ENCODE measurements at places on chromosomes 11 and 22.
A peak's percentile ranks its signal among the peaks of the same experiment; 100 is the strongest.

DNA sequence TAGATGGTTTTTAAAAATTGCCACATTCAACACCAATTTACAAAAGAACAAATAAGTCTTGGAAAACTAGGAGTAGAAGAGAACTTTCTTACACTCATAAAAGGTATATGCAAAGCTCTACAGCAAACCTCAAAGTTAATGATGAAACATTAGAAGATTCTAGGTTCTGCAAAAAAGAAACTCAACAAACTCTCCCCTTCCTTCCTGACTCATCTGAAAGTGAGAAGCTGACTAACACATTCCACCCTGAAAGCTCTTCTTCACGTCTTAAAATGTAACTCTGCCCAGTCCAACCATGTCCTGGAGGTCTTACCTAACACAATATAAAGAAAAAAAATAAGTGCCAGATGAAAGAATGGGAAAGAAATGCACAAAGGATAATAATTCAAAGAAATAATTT is 218.9 kb upstream of the ISX start:
- no peak for DNase-seq

- no peak for DNase-seq
These were observed 27.9 kb downstream of the PPFIA1 start for GRCh38 chr11:70298243-70298915.

- peak; percentile 83 for DNase-seq
These were observed 57.7 kb upstream of the DRD2 start for GRCh38 chr11:113532697-113533424.

DNA sequence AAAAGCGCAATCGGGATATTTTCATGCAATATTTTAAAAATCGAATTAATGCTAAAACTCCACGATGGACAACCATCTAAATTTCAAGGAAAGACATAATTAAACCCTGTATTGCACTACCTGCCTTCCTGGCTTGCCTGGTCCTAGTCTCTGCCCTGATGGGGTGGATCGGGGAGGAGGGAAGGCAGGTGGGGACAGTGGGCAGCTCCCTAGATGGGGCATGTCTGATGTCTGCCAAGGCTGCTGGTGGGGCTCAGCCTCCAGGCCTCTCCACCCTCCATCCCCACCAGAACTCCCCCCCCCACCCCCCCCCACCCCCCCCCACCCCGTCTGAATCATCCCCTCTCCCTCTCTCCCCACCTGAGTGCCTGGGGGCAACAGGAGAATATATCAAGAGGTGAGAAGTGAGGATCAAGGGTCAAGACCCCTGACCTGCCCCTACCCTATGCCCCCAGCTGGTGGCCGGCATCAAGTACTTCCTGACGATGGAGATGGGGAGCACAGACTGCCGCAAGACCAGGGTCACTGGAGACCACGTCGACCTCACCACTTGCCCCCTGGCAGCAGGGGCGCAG is 650 bp downstream of the CST6 start:
- no peak for DNase-seq

DNA sequence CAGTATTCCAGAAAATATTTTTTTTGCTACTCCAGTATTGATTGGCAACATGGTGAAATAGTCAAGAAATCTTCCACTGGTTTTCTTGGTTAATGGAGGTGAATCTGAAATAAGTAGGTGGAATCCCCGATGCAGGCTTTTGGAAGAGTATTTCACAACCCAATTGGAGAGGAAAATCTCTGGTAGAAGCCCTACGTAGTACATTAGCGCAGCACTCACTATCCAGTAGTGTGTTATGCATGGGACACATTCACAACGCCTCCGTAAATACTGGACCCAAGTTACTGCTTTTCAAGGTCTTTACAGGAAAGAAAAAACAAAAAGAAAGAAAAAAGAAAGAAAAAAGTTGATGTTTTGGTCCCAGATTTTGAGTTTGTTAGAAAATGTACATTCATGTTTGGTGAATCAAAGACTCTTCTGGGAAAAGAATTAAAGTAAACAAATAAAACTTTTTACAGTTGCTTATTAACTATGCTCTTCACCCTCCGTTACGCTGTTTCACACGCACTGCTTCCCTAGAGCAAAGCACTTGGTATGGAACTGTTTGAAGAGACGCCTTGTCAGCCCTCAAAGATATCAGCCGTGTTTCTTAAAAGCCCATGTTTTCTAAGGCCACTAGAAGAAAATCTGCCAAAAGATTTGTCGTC is 170.4 kb upstream of the CTSC start:
- DNase-seq, result no peak

DNA sequence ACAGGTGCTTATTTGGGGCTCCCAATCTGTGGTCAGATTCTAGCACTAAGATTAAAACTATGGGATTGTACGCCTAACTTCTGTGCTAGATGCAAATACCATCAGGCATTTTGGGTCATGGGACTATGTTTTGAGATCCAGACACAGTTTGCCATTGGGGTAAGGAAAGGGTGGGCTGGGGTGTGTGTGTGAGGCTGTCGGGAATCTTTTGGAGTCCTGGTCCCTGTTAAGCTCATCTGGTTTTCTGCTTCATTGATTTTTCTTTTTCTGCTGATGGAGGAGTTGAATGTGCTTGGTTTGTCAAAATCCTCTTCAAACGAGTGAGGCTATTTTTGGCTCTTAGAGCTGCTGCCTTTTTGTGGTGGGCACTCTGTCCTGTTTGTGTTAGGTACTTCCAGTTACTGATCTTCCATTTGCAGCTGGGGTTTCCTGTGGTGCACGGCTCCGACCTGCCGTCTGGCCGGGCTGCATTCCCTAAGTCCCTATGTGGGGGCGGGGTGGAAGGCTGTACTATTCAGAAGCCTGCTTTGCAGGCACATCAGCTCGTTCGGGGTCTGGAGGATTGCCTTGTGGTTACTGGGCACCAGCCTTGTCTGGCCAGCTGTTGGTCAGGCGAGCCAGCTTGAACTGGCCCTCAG is 2.9 kb downstream of the BCR start:
- peak; percentile 32 for DNase-seq

- no peak for DNase-seq
These were observed 8.6 kb upstream of the OR51G1 start for GRCh38 chr11:4932751-4933150.

- DNase-seq, result no peak
These were observed 29.3 kb downstream of the FAT3 start for GRCh38 chr11:92253945-92254344.

DNA sequence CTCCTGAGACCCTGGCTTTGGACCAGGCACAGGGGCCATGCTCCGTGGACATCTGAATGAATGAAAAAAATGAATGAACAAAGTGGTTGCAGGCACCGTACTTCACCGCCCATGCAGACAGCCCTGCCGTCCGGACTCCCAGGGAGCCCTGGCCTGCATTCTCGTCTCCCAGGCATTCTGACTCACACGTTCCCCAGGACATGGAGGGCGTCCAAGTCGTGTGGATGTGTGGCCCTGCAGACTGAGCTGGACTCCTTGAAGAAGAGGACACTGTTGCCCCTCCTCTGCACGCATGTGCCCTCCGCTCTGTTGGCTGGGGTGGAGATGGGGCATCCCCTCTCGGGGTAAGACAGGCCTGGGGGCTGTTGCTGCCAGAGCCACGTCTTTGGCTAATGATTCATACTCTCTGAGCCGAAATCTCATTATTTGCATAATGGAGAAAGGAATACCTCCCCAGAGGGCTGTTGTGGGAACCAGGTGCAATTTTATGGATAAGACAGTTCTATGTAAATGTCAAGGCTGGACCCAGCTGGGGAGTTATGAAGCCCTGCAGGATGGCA is 49.7 kb downstream of the RTL6 start:
- DNase-seq, result peak; percentile 89

DNA sequence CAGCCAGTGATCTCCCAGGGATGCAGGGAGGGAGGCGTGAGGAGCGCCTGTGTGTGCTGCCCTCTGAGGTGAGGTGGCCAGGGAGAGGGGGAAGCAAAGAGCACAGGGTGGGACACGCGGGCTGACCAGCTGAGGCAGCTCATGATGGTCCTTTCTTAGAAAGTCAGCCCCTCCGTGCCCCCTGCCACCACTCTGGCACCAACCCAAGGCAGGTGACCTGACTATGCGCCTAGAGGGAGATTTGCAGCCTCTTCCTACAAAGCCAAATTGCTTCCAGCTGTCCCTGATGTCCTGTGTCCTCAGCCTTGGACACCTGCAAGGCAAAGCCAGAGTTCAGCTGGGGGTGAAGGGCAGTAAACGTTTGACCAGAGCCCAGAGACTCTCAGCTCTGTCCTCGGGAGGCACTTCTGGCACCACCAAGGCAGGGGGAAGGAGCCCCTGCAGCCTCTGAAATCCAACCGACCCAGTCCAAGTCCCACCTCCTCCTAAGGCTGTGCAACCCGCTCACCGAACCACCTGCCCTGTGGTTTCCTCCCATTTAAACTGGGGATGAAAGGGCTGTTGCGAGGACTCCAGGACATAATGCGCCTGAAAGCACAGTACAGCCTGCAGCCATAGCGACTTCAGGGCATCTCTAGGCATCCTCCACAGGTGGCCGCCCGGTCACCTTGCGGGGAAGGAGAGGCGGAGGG is 26.8 kb downstream of the CD5 start:
- no peak for DNase-seq

- peak; percentile 37 for DNase-seq
These were observed 9.0 kb upstream of the MTMR3 start for GRCh38 chr22:29873943-29874342.

DNA sequence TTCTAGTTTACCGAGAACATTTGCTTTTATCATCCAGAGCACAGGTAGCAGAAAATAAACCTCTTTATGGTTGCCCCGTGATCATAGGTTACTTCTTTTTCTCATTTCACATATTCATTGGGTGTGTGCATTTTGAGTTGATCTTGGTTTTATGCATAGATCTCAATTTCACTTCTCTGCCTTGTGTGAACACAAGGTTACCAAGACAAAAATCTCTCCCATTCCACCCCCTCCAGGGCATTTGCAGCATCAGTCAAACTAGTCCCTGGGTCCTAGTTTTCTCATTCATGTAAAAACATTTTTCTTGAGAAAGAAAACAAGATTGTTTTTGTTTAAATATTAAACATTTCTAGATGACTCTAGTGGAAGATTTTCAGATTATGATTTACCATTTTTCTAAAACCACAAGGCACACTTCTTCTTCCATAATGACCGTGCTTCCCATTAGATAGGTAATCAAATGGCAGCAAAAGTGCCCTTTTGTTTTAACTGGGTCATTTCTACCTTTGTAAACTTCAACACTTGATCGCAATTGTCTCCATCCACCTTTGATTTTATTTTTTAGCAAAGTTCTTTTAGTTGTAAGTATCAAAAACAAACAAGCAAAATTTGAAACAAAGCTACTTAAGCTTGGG is 526.6 kb upstream of the CADM1 start:
- DNase-seq, result no peak

GRCh38 chr11:122696662-122697061 is 41.1 kb downstream of the UBASH3B start:
- DNase-seq, result no peak

GRCh38 chr11:2216400-2217064 is 44.9 kb upstream of the TH start:
- no peak for DNase-seq

GRCh38 chr11:8018484-8019313 is 31.6 kb downstream of the EIF3F start:
- DNase-seq, result peak; percentile 58

- DNase-seq, result no peak
These were observed 817.8 kb upstream of the LUZP2 start for GRCh38 chr11:23679041-23679440.

DNA sequence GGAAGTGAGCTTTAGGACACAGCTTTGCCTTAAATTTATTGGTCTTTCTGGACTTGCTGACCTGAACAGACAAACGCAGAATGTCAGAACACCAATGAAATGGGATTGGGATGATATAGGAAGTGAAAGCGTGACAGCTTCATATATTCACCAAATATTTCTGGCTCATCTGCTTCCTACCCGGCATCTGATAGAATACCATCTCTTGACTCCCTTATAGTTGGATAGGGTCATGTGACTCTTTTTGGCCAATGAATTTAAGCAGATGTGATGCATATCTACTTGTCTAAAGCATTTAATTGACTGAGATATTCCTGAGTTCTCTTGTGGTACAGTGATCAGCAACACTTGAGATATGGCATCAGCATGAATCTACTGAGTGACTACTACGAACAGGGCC is 2.5 kb upstream of the CAPRIN1 start:
- no peak for DNase-seq

DNA sequence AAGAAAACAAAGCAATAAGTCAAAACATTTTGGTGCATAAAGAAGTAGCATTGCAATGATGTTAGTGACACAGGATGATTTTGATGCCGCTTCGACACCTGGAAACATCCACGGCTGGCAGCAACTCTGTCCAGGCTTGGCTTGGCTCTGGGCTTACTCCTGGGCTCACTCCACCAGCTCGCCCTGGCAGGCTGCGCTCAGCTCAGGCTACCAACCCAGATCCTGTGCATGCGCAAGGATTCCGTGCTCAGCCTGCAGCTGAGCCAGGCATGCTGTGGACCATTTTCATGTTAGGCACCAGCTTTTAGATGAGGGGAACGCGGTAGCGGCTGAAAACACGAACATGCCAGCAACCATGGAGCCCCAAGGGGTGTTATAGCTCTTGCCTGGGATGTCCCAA is 66.0 kb downstream of the SLC25A17 start:
- no peak for DNase-seq

DNA sequence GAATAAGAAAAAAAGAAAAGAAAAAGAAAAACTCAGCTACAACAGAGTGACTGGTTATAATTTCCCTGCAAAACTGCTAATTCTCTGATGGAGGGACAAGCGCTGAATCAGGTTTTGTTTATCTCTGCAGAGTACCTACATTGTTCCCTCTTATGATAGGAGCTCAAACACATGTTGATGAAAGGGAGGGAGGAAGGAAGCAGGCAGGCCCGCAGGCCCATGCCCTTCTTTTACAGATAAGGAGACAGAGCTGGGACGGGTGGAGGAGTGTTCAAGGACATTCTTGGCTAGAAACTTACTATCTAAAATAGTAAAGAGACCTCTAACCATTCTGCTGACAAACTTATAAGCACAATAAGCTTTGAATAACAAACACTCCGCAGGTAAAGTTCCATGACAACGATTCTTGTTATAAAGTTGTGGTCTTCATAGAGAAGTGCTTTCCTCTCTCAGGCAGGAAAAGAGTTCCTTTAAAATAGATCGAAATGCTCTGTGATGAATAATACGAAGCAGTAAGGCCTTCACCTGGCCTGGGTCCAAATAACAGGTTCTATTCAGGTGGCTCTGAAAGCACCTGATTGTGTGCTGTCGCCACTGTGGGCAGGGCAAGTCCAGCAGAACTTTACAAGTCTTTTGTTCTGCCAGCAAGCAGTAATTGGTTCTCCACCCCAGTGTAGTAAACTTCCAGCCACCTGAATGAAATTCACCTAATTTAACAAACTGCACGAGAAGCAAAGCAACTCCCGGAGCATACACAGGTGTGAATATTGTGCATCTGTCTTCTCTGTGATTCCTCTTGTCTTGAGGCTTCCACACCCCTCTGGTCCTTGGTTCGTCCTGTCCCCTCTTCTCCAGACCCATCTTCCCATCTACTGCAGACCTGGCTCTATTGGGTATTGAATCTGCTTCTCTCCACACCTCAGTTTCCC is 15.3 kb upstream of the MICAL2 start:
- DNase-seq, result no peak

DNA sequence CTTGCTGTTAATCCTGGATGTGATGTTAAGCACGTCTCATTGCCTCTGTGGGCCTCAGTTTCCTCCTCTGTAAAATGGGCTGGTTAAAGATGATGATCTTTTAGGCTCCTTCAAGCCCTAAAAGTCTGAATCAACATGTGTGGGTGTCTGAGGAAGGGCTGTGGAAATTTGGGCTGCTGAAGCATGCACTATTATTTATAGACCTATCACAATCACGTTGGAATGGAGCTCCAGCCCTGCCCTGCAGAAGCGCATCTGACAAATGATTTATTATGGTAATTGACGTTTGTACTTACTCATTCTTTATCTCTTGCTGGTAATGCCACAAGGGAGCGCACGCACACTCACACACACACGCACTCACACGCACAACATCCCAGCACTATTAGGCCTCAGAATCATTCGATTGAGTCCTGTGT is 20.4 kb downstream of the P2RX3 start:
- DNase-seq, result no peak

All from NCI-H2171 treated with DMSO at 0.1 percent for 48 hours (cell line).